ENCODE measurements at places on chromosomes 1 and 21.
A peak's percentile ranks its signal among the peaks of the same experiment; 100 is the strongest.

DNA sequence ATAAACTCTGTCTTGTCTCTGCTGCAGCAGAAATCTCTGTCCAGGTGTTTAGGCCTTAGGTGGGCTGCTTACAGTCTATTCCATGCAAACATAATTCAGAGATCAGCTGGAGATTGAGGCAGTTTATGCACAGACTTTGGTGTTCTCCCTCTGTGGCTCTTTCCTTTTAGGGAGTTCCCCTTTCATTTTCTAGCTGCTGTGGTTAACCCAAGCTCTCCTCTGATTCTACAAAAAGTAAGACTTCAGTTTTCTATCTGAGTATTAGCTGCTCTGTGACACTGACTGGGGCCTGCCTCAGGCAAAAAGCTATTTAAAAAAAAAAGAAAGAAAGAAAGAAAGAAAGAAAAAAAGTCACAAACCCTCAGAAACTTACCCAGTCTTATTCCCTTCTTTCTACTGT, 211.1 kb downstream of the CAMTA1 start:
- no peak for DNase-seq

DNA sequence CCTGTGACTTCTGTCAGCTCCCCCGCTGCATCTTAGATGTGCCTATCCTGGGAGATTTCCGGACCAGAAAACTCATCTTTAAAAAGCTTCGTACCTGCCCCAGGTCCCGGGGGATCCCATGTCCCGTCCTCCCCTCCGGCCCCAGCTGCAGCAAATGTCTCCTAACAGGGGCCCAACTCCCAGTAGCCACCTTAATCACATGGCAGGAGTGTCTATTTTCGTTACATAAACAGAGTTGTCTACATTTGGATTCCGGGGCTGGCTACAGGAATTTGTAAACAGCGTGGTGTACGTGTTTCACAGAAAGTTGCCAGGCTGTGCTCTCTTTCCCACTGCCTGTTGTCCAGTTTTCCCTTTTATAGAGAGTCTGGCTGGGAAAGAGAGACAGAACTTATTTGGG, 17.9 kb upstream of the KCNE2 start:
- no peak for DNase-seq

- DNase-seq, result no peak
These were observed 19.9 kb downstream of the CLDN17 start for GRCh38 chr21:30146558-30147282.

DNA sequence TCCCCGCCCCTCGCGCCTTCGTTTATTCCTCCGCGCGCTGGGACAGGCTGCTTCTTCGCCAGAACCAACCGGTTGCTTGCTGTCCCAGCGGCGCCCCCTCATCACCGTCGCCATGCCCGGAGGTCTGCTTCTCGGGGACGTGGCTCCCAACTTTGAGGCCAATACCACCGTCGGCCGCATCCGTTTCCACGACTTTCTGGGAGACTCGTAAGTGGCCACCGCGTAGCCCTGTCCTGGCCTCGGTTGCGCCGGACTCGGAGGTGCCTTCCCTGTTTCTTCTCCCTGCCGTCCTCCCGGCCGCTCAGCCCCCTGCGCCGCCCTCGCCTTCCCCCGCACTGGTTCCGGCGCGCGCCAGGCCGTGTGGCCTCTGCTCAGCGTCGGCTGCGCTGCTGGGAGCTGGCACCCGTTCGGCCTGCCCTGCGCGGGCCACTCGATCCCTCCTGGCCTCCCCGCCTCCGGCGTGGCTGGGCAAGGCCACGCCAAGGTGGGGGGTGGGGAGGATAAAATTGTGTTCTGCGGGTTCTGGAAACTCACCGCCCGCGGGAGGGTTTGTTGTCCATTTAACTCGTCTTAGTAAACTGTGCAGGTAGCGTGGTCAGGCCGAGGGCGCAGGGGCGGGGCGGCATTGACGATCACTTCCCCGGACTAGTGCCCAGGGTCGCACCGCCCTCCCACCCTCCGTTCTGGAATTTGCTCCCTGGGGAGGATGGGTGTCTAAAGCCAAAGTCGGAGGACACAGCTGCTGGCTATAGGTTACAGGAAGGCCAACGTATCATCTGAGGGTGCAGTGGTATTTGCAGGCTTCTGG, at the start of gene PRDX6:
Gene PRDX6 (plus strand): TSS at position 50 of the 808 bp plus-strand sequence. CDS start 63 bp downstream, at position 113.
- no peak for DNase-seq

GRCh38 chr1:5297180-5297885, 642.9 kb downstream of the AJAP1 start:
- no peak for DNase-seq

DNA sequence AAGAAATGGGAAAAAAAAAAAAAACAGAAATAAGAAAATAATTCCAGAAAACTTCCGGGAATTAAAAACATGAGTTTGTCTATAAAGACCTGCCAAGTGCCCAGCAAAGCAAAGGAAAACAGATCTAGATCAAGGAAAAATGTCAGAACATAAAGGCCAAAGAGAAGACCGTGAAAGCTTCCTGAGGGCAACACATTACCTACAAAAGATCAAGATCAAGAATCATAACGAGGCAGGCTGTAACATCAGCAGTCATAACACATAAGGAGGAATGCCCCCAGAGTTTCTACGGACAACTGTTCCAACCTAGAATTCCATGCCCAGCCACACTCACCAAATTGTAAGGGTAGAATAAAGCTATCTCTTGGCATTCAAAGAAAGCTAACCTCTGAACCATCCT, 3.8 kb downstream of the CCSAP start:
- no peak for DNase-seq

GRCh38 chr1:183281553-183282091, 95.6 kb downstream of the LAMC2 start:
- peak; percentile 89 for DNase-seq

DNA sequence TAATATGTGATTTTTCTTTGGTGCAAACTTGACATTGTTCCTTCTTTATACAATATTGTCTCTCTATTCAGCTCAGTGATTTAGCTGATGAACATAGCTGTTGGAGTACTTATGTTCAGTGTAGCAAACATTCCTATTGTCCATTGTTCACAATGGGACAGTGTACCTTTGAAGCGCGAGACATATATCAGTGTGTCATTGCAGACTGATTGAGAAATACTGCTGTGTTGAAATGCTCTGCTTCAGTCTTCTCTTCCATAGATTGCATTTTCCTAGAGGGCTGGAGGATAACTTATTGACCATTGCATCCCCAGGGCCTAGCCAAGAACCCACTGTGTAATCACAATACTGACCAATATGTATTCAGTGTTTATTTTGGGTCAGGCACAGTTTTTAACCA, 46.5 kb downstream of the HLX start:
- DNase-seq, result no peak

- peak; percentile 59 for DNase-seq
These were observed 34.1 kb downstream of the ACOT7 start for GRCh38 chr1:6359216-6360116.

DNA sequence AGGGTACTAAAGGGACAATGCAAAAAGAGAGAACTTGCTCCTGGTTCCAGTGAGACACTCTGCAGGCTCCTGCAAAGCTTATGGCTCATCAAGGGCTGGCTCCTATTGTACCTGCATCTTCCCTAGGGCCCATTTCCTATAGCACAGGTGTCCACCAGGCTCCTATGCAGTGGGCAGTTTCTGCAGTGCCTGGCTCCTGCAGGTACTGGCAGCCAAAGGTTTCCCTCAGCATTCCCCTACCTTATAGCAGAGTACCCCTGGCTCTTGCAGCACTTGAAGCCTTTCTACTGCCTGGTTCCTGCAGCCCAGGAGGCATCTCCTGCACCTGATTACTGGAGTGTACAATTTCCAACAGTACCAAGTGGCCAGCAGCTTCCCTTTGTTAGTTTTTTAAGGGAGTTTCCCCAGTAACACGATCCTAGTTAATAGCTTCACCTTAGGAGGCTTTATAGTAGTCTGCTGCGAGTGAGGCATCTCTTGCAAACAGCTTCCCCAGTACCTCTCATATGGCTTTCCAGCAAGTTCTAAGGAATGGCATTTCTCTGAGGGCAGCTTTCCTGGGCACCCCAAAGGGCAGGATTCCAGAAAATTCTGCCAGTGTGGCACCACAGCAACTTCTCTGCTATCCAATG, 141.7 kb downstream of the DENND1B start:
- DNase-seq, result no peak

DNA sequence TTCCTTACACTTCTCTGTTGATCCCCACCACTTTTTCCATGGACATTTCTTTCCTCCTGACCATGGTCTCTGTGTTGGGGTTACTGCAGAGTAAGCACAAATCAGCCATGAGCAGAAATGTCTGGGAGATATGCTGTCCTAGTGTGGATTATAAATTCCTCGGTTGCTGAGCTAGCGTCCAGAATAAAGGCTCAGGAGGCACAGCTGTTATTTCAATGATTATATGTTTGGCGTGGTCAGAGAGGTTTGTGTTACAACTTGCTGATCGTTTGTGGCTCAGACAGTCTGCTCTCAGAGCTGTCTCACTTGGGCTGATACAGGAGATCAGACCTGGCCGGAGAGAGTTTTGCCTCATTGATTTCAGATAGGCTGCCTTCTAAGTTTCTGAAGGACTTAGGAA, 37.5 kb upstream of the LAMC2 start:
- DNase-seq, result no peak

- DNase-seq, result no peak
These were observed 116.8 kb downstream of the TOMM20 start for GRCh38 chr1:235011599-235012435.

GRCh38 chr1:72623299-72623708, 341.0 kb upstream of the NEGR1 start:
- DNase-seq, result peak; percentile 66

DNA sequence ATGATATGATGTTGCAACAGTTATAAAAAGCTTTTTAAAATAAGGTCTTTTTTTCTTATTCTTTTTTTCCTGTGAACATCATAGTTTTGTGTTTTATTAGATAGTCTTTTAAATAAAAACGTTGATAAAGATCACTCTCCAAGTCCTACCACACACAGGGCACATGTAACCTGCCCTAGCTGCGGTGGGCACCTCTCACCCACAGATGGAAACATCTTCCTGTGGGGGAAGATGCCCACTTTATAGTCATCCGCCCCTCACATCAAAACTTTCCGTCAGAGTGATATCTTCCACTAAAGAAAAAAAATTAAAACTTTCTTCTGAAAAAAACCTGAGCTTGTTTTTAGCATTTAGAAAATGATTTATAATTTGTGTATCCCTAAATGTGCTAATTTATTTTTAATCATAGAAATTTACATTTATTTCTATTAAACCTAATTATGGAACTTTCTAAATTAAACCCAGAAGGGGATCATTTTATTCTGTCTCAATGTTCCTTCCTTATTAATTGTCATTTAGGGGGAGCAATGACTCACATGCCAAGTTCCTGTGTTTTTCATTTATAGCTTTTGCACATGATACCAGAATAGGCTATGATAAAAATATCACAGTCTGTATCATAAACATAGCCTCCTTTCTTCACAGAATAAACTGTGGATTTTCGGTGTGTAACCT, 24.7 kb downstream of the TNFRSF9 start:
- DNase-seq, result no peak

DNA sequence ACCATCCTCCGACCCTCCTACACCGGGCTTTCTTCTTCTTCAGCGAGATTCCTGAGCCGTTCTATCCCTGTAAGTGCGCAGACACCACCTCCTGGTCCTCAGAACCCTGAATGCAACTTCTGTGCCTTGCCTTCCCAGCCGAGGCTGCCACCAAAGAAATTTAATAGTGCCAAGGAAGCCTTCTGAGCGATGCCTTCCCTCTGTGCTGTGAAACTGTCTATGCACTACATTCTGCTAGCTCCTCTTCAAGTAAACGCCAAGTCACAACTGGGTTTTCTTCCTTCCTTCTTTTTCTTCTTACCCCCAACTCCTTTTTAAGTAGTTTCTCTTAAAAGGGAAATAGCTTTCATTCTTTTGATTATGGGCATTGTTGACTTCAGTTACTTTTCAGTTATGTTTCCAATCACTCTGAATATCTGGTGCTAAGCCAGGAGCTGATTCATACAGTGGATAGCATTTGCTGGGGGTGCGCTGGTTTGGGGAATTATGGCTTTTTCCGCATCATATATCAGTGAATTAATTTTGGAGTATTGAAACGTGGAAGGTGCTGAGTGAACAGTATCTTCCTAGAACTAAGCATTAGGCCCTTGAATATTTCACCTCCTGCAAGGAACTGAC, 38.6 kb upstream of the GPR88 start:
- no peak for DNase-seq

DNA sequence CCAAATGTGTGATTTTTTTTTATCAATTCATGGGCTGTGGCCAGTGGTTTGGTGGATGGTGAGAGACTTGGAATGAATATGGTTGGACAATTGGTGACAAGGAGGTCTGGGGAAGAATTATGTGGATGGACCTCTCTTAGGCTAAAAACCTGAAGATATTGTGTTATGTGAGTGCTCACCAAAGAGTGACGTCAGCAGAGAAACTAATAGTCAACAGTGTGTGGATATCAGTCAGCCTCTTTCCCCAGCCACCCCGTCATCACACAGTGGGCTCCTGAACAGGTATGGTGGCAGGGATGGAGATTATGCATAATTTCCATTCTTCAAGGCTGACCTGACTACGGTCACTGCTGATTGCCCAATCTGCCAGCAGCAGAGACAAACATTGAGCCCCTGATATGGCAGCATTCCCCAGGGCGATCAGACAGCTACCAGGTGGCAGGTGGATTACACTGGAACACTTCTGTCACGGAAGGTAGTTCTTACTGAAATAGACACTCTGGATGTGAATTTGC, 9.2 kb upstream of the OR2G2 start:
- no peak for DNase-seq

- no peak for DNase-seq
These were observed 59.8 kb upstream of the KCNK2 start for GRCh38 chr1:215022741-215023141.

GRCh38 chr1:103514920-103515503, 10.5 kb upstream of the RNPC3 start:
- DNase-seq, result peak; percentile 53

DNA sequence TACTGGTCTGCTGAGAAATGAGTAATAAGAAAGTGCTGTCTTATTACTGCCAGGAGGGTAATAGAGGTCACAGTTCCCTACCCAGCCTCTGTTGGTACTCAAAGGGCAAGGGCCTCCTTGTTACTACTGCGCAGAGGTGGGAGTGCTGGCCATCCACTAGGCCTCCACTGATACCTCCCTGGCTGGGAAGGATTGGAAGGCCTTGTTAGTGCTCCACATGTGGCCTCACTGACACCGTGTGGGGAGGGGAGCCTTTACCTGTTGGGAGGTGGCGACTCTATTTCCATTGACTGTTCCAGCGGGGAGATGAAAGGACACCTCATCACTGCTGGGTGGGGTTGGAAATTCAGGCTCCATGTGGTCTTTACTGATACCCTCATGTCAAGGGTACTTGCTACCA, 57.8 kb upstream of the USP24 start:
- DNase-seq, result no peak

- DNase-seq, result no peak
These were observed 156.0 kb downstream of the RERE start for GRCh38 chr1:8661185-8662110.

- no peak for DNase-seq
These were observed 14.7 kb upstream of the KCNJ15 start for GRCh38 chr21:38242061-38242460.

GRCh38 chr1:71561206-71561605, 480.4 kb upstream of the ZRANB2 start:
- no peak for DNase-seq

All from neural progenitor cell (in vitro differentiated cells).